ENCODE measurements at places on chromosomes 7 and 10.

GRCh38 chr10:102545997-102546396, 42.2 kb downstream of the SUFU start:
- no peak for DNase-seq

GRCh38 chr10:127102176-127102575, 94.2 kb downstream of the INSYN2A start:
- no peak for DNase-seq

DNA sequence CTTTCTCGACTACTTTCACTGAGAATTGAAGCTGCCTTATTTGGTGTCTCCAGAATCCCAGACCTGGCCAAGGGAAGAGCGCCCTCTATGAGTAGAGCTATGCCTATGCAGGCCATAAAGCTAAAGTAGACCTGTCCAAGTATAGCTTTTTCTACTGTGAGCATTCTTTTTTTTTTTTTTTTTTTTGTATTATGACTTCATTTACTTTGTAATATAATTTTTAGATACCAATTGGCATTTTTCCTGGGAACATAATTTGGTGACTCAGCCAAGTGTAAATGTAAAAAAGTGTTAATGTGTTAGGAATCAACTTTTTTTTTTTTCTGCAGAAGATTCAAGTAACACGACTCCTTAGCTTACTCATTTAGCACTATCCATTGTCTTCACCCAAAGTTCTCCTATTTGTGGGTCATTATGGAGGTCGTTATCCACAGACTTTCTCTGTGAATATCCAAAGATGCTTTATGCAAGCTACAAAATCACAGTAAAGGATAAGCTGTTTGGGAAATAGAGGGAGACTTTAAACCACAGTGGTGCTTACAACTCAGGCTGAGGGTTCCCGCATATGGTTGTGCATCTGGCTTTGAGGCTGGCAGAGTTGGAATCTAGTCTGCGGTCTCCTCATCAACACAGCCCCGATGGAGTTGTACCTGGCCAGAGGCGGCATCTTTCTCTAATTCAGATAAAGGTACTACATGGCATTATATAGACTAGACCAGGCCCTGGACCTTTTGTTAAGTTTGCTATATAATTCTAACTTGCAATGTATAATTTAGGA, 1040.2 kb upstream of the SORCS1 start:
- no peak for DNase-seq

GRCh38 chr7:22356701-22357310, at the start of gene RAPGEF5:
TSS of gene RAPGEF5 (minus strand) at chr7:22357154. CDS start at chr7:22357060, 94 bp downstream.
- no peak for DNase-seq

- DNase-seq: peak; percentile 66
These were observed 86.1 kb upstream of the DNAJB6 start for GRCh38 chr7:157250605-157251228.

GRCh38 chr7:136016649-136017395, 39.7 kb upstream of the MTPN start:
- DNase-seq: no peak

GRCh38 chr7:150939052-150939451, 39.1 kb downstream of the KCNH2 start:
- DNase-seq: no peak

All from IMR-90 (cell line).